ENCODE measurements at places on chromosomes 3 and 15. TPM values are rescaled to one million over a fixed set of nuclear protein-coding genes. Genes with fewer than 3 reads are reported as not detected.

DNA sequence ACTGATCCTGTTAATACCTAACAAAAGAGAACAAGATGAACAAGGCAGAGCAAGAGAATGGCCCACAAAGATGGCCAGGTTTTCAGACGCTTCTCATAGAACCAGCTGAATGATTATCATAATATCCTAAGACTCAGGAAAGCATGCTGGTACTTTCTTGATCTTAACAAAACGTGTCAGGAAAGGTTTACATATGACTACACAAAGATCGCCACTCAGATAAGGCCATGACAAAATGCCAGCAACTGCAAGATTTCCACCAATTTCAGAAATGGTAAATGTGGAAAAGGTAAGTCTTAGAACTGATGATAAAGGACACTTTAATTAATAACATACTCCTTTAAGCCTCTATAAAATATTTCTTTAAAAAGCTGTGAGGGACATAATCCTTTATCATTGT is 108.8 kb downstream of the DLG1 start:
- DNase-seq, result no peak

DNA sequence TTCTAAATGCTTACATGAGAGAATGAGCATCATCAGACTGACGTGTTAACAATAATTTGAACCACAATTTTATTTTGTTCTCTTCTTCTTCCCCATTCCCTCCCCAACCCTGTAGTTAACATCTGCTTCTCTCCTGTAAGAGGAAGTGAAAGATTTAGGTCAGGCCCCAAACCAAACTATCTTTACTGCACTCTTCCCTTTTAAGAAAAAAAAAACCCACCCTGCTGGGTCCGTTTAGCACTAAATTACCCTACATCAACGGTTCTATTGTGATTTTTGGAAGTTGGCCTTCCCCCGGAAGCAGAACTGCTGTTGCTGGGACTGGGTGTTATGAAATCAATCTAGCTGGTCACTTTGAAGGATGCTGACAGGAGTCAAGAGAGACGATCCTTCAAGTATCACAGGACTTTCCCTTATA is 49.4 kb downstream of the NFKBIZ start:
- no peak for DNase-seq

GRCh38 chr3:144866476-144866875 is 894.9 kb downstream of the DIPK2A start:
- DNase-seq, result no peak

- no peak for DNase-seq
Measured at GRCh38 chr3:128320551-128321340, 145.9 kb downstream of the DNAJB8 start.

DNA sequence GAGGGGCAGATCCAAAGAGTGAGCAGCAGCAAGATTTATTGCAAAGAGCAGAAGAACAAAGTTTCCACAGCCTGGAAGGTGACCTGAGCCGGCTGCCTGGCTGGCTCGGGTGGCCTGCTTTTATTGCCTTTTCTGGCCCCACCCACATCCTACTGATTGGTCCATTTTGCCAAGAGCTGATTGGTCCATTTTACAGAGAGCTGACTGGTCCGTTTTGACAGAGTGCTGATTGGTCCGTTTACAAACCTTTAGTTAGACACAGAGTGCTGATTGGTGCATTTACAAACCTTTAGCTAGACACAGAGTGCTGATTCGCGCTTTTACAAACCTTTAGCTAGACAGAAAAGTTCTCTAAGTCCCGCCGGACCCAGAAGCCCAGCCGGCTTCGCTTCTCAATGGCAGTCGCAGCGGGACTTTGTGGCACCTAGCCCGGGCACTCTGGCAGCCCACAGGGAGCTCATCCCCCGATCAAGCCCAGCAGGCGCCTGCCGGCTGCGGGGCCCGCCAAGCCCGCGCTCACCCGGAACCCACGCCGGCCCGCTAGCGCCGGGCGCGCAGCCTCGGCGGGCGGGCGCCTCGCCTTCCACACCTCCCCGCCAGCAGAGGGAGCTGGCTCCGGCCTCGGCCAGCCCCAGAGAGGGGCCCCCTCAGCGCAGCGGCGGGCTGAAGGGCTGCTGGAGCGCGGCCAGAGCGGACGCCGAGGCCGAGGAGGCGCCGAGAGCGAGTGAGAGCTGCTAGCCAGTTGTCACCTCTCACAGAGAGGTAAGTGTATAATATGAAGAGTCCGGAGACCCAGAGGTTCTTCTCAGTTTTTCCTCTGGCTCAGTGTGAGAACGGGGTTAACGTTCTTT is 339.2 kb downstream of the CHL1 start:
- DNase-seq, result peak; percentile 53

GRCh38 chr3:143718463-143718862 is 129.8 kb downstream of the SLC9A9 start:
- no peak for DNase-seq

- DNase-seq, result peak; percentile 29
Measured at GRCh38 chr3:38566215-38566528, 70.0 kb downstream of the EXOG start.

GRCh38 chr3:171101982-171102641 is 75.6 kb upstream of the SLC2A2 start:
- DNase-seq, result no peak

GRCh38 chr15:62469874-62470688 is 305.0 kb upstream of the C2CD4B start:
- DNase-seq, result peak; percentile 75

The CD86 gene
- 3.7 TPM for total RNA-seq

DNA sequence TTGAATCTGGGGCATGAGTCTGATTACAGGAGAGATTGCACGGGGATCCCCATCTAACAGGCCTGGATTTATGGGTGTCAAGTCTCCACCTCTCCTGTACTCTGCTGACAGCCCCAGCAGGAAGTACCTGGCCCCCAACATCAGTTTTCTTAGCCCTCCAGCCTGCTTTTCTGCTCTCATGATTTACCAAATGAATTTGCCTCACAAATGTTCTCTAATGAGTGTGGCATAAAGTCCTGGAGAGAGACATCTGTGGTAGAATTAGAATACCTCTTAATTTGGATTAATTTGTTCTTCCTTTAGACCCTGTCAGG is 60.1 kb downstream of the FNDC3B start:
- no peak for DNase-seq

DNA sequence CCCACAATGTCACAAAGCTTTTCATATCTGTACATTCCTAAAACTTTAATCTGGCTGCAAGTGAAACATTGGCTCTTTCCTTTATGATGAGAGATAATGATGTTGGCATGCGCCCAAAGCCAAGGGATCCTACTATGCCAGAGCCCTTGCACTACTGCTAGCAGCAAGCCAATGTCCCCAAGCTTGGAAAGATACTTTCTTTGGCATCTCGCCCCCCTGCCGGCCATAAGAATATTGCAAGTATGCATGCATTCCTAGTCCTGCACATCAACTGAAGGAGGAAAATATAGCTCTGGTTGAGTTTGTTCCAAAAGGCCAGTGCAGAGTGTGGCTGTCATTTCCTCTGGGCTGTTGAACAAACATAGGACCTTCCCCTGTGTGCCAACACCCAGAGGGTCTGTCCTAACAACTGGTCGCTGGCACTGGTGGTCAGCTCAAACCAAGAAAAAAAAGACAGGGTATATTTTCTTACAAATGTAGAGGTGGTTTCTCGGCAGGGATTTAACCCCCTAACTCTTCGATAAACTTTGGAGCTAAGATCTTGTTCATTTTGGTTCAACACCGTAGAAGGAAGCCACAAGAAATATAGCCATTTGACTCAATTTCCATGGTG is 120.9 kb upstream of the ZBED2 start:
- DNase-seq, result peak; percentile 50

The MFGE8 gene
- 290 TPM for total RNA-seq

The IL17RD gene
- total RNA-seq, result 5.0 TPM

GRCh38 chr15:52042051-52042851 is 23.2 kb downstream of the MAPK6 start:
- no peak for DNase-seq

The CADPS gene
- total RNA-seq, result 11.3 TPM

The CLDN16 gene
- not detected for total RNA-seq

The GOLGA8F gene
- total RNA-seq, result not detected

DNA sequence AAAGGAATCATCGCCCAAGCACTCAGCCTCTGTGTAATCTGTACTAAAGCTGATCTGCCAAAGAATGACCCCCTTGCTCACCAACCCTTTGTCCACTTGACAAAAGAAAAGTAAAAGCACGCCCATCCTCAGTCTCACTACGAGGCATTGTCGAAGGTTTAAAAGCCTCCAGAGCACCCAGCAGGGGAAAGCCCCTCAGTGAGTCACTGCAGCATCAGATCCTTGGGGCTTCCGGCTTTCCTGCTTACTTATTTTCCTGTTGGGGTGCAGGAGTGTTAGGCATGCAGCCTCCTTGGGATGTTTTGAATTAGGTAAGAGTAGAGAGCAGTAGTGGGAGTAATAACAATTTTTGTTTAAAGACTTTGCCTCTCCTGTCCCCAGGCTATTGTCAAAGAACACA is 216.1 kb downstream of the MTHFS start:
- DNase-seq, result no peak

GRCh38 chr3:44359146-44359751 is 20.7 kb downstream of the TCAIM start:
- DNase-seq, result no peak

The CAV3 gene
- total RNA-seq, result 27.5 TPM

The P2RY12 gene
- total RNA-seq, result 0.94 TPM

The NPHP3 gene
- 9.3 TPM for total RNA-seq

DNA sequence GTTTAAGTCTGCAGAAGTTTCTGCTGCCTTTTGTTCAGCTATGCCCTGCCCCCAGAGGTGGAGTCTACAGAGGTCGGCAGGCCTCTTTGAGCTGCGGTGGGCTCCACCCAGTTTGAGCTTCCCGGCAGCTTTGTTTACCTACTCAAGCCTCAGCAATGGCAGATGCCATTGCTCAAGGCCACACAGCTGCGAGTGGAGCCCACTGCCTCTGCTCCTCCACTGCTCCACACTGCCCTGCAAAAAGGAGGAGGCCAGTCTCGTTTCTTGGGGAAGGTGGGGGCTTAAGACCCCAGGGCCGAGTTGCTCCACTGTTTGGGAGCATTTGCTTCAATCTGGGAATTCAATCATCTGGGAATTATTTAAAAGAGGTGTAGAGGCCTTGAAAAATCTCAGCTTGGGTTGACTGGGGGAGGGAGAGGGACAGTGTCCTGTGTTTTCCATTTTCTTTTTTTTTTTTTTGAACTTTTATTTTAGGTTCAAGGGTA is 144.6 kb upstream of the MEF2A start:
- DNase-seq, result no peak

DNA sequence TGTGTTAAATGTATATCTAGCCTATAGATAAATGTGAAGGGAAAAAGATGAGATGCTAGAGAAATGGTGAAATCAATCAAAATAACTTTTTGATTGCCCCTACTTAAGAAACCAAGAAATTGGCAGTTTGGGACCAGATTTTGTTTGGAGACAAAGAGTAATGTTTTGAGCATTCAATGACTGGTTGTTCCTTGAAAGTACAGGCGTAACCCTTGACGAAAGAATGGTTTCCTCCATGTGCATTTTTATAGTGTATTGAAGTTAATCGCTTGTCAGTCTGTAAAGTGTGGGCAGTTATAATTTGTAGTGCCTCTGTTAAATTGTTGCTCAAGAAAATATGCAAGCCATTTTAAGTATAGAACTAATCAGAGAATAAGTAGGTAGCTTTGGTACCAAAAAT is 1.2 kb downstream of the KIF23 start:
- DNase-seq, result no peak

DNA sequence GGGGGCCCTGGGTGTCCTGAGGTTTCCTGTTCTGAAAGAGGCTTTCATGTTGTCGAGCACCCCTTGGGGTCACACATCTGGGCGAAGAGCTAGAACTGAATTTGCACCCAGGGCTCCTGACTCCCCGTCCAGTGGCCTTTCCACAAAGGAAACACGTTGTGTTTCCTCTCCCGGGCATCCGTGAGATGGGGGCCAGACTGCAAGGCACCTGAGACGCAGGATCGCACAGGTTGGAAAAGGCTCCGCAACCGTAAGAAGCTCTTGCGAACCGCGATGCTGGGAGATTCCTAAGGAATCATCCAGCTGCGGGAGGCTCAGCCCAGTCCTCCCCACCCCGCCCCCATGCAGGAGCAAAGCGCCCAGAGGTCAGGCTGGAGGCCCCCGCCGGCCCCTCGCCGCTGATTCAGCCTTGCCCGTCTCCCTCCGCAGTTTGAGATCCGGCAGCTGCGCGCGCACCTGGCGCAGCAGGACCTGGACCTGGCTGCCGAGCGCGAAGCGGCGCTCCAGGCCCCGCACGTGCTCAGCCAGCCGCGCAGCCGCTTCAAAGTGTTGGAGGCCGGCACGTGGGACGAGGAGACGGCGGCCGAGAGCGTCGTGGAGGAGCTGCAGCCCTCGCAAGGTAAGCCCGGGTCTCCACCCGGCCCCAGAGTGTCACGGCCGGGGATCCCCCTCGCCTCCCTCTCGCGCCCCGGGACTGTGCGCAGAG is 119.6 kb downstream of the ETFA start:
- DNase-seq, result no peak

DNA sequence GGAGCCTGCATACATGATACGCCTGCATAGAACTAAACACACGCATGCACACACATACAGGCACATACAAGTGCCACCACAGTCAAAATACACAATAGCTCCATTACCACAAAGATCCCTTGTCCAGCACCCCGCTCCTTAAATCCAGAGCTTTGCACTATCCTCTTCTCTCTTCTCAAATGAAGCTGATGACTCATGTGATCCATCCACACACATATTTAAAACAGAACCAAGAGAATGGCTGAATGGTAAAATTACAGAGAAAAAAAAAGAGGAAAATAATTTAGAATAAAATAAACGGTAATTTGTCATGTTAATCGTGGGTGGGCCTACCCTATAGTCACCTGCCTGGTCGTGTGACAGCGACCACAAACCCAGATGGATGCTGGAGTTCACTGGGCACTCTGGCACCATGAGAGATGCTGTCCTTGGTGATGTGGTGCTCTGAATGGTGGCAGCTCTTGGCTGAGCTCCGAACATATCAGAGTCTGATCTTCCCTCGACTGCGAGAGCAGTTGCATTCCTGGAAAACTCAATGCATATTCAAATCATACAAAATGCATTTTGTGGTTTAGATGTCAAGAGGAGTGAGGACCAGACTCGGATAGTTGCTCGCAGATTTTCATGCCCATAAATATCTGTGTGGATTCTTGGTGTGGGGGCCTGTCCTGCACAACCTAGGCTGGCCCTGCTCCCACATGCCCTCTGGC is 8.9 kb downstream of the IQSEC1 start:
- no peak for DNase-seq

- DNase-seq, result no peak
Measured at GRCh38 chr3:105365391-105366325, 1.1 kb upstream of the ALCAM start.
